Midbrain (tissue), 1 donor: ENCODE measurements at places on chromosomes 7 and 10.
A peak's percentile ranks its signal among the peaks of the same experiment; 100 is the strongest.

- DNase-seq: peak; percentile 48
Observed at GRCh38 chr10:59234816-59235429, 58.5 kb downstream of the PHYHIPL start.

GRCh38 chr10:103635580-103635979, 142.1 kb downstream of the NEURL1 start:
- DNase-seq: no peak

DNA sequence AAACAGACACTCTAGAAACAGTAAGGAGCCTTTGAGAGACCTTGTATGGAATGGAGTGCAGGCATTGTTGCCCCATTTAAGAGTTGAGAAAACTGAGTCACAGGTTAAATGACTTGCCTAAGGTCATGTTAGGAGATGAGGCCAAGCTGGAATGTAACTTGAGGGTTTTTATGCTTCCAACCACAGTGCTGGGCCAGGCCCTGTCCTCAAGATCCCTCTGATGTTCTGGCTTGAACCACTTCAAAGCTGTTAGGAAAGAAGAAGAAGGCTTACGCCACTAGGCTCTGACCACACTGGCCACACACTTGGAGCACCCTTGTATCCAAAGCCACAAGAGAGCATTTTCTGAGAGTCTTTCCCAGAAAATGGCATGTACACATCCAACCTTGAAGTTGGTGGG, 42.7 kb downstream of the PLAU start:
- DNase-seq: no peak

GRCh38 chr7:82859106-82859850, 303.4 kb downstream of the PCLO start:
- no peak for DNase-seq

GRCh38 chr7:79702116-79702515, 248.6 kb upstream of the MAGI2 start:
- no peak for DNase-seq

DNA sequence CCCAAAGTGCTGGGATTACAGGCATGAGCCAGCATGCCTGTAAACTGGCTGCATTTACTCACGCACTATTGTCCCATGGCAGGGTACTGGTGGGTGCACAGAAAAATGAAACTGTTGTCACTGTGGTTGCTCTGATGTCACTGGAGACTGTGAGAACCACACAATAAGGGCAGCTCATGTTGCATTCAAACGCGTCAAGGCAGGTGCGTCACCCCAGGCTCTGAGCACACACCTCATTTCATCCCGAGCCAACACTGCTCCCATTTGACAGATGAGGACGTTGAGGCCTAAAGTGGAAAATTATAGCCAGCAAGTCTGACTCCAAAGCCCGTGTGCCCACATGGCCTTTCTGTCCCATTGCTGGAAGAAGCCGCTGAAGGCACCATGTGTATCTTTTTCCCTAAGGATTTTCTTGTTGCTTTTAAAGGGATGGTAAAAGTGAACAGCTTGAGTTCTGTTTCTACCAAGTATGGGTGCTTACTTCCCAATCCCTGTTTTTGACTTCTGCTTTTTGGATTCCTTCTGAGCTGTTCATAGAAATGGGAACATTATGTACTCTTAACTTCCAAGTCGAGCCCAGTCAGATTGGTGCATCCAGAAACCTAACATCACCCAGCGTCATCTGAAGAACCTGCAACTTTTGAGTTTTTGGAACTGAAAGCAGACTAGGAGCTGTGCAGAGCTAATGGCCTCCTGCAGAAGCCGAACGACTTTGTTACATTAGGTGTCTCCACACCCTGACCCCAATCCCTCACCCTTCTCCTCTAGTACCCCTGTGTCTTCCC, 60.1 kb upstream of the CARD11 start:
- peak; percentile 7 for DNase-seq

DNA sequence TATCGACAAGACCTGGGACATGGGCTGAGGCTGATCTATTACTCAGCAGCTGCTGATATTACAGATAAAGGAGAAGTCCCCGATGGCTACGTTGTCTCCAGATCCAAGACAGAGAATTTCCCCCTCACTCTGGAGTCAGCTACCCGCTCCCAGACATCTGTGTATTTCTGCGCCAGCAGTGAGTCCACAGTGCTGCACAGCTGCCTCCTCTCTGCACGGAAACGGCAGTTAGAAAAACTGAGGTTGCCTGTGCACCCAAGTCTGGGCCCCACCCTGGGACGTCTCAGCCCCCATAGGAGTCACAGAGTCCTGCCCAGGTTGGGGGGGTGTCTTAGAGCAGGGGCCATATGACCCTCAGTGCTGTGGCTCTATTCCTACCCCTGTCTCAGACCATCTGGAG, 167.4 kb upstream of the PRSS58 start:
- no peak for DNase-seq

- peak; percentile 16 for DNase-seq
Observed at GRCh38 chr7:618539-619367, 99.1 kb upstream of the PDGFA start.

- DNase-seq: peak; percentile 58
Observed at GRCh38 chr10:119412244-119413092, 130.1 kb downstream of the RGS10 start.

GRCh38 chr10:122078965-122079795, 90.2 kb downstream of the TACC2 start:
- no peak for DNase-seq

DNA sequence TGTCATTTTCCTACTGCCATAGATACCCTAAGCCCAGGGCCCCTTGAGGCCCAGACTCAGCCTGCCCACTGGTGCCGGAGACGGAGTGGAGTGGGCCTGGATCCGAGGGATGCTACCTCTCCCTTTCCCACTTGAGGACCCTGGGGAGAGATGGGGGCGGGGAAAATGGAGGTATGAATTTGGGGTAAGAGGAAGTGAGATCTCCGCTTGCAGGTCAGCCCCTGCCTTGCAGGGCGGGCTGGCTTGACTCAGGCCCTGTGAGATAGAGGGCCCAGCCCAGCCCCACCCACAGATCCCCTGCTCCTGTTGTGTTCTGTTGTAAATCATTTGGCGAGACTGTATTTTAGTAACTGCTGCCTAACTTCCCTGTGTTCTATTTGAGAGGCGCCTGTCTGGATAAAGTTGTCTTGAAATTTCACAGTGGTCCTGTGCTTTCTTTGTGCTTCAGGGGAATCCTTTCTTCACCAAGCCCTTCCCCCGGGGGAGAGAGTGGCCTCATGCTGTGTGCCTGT, 13.2 kb downstream of the YKT6 start:
- no peak for DNase-seq

- DNase-seq: peak; percentile 30
Observed at GRCh38 chr10:79379512-79380124, 32.3 kb downstream of the PPIF start.

GRCh38 chr7:101234636-101235035, 3.0 kb downstream of the CLDN15 start:
- no peak for DNase-seq

GRCh38 chr10:21180604-21181003, 283.5 kb upstream of the NEBL start:
- no peak for DNase-seq

DNA sequence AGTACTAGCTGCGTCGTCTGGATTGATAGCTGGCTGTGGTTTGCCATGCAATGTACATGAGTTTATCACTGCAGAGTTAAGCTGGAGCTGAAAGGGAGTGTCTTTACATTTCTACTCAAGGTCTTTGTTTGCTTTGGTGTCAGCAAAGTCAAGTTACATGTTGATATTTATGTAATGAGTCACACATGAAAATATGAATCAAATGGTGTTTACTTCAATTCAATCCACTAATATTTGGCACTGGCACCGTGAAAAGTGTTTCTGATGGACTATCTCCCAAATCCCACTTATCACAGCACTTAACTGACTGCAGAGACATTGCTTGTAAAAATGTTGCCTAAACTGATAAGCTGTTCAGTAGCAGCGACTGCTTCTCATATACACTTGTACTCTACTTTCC, 395.9 kb downstream of the TFEC start:
- DNase-seq: no peak

DNA sequence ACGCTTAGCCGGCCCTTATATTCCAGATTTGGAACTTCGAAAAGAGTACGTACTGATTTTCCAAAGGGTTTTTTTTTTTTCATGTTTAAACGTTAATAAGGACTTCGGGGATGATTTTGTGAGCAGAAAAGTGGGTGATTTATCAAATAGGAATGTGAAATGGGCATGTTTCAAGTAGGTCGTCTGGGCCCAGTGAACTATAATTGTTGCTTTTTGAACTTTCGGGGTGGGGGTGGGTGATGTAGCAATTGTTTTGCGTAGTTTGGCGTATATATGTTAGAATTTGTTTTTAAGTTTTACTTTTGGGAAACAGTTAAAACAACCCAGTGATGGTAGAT, 299 bp upstream of the PBLD start:
- no peak for DNase-seq

DNA sequence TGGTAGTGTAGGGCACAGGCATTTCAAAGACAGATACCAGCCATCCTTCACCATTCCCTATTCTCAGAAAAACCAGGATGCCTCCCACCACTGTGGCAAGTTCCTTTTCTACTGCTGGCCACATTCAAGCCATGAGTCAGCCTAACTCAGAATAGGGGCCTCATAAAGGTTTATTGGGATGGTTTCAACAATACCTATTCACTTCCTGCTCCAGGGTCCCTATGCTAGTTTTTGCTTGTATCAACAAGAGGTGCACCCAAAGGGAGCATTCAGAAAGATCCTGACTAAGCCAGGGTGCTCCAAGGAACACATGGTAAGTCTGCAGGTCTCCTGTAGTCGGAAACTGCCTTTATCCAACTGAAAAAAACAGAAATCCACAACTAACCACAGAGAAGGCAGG, 76.9 kb upstream of the EGR2 start:
- DNase-seq: no peak

DNA sequence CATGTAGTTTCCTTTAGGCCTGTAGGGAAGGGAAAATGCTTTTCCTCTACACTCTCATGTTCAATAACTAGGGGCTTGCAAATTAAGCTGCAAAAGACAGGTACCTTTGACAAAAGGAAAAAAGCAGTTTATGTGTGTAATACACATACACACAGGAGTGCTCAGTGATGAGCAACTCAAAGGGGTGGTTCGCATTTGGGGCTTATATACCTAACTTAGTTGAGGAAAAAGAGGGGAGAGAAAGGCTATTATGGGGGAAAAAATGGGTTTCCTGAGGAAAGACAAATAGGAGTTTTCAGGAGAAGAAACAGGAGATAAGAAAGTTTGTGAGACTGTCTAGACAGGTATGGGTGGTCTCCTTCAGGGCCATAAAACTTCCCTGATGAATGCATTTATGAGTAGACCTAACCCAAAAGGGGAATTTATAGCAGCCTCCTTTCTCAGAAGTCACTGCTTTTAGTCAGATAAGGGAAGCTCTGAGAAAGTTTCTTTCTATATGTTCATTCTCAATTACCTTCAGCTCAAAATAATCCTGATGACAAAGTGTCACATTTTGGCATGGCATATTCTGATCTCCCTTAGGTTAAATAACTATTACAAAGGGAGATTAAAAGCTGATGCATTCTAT, 55.2 kb upstream of the EZH2 start:
- no peak for DNase-seq

GRCh38 chr7:36565792-36566356, 158.4 kb downstream of the AOAH start:
- DNase-seq: no peak

DNA sequence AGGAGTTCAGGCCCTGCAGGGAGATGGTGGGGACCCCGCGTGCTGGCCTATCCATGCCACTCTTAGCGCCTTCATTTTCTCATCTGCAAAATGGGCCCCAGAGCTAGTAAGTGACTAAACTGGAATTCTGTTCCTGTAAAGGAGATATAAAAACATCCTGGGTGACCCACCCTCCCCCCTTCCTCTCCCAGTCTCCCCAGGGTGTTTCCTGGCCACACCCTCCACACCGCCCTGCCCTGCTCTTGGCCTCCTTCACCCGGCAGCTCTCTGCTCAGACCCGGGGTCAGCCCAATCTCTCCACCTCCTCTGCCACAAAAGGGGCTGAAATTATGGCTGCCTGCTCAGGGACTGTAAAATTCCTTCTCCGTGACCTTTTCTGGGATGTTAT, 70.7 kb downstream of the C10orf105 start:
- no peak for DNase-seq

GRCh38 chr7:115831371-115831770, 199.2 kb downstream of the TFEC start:
- DNase-seq: no peak

DNA sequence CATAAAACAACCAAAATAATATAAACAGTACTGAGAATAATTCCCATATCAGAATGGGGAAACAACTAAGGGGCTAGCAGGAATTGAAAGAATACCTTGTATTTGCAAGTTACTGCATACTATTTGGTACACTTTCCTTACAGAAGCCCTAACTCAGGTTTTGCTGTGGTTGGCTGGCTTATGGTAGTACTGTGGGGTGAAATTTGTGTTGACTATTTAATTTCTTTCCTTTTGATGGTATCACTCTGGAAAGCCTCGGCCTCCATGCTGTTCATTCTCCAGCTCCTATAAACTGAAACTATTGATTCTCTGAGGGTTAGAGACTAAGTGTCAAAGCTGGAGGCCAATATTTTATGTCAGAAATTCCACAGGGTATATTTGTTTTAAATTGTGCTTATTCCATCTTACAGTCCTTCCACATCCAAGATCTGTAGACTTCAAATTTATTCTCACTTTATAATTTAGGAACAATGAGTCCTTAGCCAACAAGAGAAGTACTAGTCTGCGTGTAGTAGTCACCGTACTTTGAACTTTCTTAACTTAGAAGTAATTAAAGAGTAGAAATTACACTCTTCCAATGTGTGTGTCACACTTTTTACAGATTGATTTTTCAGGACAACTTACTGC, 13.4 kb downstream of the SKIDA1 start:
- DNase-seq: no peak

- no peak for DNase-seq
Observed at GRCh38 chr7:4052130-4052529, 630.0 kb upstream of the FOXK1 start.

DNA sequence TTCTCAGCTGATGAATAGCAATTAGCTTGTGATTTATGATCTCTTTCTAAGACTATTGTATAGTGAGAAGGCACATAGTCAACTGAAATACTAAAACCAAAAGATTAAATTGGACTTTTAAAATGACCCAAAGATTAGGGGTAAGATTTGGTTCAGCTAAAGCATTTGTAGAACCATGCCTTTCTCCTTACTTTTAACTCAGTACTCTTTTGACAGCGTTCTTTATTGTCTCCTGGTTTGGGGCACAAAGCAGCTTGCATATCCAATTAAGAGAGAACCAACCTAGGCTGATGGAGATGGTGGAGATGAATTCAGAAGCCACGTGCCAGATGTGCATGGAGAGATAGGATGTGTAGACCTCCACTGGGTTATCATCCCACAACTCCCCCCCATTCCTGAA, 45.8 kb downstream of the FHIP2A start:
- no peak for DNase-seq

DNA sequence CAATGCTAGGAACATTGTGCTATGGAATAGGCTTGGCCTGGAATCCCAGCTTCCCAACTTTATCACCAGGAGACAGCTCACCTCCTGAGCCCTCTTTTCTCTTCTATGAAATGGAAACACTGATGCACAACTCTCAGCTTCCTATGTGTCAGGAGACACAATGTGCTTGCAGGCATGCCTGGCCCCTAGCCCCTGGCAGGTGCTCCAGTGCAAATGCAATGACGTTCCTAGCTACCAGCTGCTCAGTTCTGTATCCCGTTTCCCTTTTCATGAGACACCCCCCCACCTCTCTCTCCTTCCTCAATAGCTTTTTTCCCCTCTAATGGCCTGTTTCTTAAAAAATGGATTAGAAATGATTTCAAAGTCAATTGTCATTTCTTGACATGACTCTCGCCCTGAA, 30.7 kb downstream of the HABP2 start:
- DNase-seq: no peak
